Activated T-helper 1 cell treated with anti-CD3 and anti-CD28 coated beads, Interleukin-2, amount 50 U/mL, for 16 hours (primary cell): ENCODE measurements at places on chromosomes 7 and 10.
A peak's percentile ranks its signal among the peaks of the same experiment; 100 is the strongest.

GRCh38 chr7:16563281-16564022 lies 36.8 kb downstream of the LRRC72 start:
- DNase-seq = no peak

GRCh38 chr10:68684413-68684812 lies 36.6 kb upstream of the CCAR1 start:
- no peak for DNase-seq

GRCh38 chr10:7832060-7832459 lies 13.8 kb downstream of the TAF3 start:
- DNase-seq = no peak

DNA sequence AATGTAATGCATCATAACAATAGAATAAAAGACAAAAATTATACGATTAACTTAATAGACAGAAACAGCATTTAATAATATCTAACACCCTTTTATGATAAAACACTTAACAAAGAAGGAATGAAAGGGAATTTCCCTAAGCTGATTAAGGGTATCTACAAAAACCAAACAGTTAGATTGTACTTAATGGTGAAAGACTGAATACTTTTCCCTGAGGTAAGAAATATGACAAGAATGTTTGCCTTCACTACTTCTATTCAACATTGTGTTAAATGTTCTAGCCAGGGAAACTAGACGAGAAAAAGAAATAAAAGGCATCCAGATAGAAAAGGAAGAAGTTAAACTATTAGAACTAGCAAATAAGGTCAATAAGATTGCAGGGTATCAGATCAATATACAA lies 276.9 kb downstream of the BAMBI start:
- no peak for DNase-seq

DNA sequence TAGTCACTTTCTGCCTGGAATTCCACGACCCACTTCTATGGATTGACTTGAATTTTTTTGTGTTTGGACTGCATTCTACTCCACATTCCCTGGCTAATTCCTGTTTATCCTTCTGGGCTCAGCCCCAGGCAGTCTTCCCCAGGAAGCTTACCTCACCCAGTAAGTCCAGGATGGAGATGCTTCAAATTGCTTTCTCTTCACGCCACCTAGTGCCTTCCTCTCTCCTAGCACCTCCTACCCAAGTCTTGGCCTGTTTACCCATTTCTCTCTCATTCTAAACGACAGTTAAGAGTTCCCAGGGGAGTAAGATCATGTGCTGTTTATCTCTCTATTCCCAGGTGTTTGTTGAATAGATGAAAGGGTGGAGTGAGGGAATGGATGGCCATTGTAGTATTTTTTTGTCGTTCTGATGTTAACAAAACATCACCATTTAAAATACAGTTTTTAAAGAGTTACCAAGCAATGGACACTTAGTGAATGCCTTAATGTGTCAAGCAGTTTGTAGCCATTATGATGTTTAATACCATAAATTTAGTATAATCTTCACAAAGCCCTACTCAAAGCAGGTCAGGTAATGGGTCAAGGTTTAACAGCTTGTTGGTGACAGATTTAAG lies 45.5 kb upstream of the TARP start:
- DNase-seq = no peak

DNA sequence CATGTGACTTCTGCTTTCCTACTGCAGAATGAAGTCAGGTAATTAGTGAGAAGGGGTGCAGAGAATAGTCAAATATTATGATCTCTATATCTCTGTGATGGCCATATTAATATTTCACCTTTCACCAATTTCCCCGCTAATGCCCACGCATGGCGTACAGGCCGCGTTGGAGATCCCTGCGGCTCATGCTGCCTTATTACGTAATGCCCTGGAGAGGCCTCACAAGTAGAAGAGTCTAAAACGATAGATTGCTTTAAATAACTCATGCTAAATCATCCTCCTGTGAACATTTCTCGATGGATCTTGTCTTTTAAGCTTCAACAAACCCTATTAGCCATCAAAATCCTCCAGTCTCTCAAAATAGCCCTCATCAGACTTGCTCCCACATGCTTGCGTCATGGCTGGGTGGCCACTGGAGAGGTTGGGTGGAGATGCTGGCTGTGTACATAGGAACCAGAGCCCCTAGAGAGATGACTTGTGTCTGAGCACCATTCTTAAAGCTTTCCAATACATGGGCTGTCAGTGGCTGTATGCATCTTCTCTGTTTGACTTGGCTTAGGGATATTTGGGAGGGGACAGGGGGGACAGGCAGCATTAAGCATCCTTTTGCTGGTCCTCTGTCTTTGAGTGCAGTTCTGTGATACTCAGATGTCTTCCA lies 79.5 kb upstream of the INSYN2A start:
- DNase-seq = no peak

- DNase-seq = no peak
These were observed 161.9 kb upstream of the AGK start for GRCh38 chr7:141389140-141389796.

DNA sequence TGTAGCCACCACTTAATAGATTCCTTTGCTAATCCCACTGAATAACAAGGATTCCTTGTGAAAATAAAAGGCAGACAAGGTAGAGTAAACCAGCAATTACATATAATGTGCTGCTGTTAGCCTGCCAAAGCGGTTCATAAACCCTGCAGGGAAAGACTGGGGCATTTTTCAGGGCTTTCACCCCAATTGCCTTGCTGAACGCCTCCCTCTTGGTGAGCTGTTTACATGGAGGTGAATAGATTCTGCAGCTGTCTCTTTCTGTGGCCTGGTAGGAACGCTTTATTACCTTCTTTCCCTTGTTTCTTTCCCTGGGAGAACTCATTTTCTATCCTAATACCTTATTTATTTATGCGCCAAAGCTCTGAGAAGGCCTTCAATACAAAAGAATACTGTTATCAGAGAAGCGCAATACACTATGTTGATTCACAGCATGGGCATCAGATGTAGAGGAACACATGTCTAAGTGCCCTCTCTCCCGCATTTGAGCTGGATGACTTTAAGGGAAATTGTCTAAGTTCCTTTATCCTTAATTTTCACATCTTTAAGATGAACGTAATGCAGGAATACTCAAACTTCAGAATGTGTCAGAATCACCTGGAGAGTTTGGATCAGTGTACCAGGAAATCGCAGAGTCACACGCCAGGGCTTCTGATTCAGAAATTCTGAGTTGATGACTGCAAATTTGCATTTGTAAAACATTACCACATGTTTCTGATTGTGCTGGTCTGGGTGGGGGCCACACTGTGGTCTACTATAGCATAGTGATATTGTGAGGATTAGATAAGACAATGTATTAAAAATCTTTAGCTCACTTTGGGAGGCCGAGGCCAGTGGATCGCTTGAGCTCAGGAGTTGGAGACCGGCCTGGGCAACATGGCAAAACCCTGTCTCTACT lies 1203.8 kb downstream of the SORCS3 start:
- DNase-seq = no peak

- DNase-seq = no peak
These were observed 80.7 kb downstream of the PHTF2 start for GRCh38 chr7:77879272-77879671.

- no peak for DNase-seq
These were observed 214.7 kb upstream of the TBX20 start for GRCh38 chr7:35468606-35469005.

DNA sequence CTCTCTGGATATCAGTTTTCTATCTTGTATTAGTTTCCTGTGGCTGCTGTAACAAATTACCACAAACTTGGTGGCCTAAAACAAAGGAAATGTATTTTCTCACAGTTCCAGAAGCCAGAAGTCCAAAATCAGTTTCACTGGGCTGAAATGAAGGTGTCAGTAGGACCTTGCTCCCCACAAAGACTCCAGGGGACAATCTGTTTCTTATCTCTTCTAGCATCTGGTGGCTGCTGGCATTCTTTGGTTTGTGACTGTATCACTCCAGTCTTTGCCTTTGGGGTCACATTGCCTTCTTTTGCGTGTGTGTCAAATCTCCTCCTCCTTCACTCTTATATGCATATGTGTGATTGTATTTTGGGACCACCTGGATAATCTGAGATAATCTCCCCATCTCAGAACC lies 153.0 kb upstream of the PRPS1L1 start:
- DNase-seq = no peak

DNA sequence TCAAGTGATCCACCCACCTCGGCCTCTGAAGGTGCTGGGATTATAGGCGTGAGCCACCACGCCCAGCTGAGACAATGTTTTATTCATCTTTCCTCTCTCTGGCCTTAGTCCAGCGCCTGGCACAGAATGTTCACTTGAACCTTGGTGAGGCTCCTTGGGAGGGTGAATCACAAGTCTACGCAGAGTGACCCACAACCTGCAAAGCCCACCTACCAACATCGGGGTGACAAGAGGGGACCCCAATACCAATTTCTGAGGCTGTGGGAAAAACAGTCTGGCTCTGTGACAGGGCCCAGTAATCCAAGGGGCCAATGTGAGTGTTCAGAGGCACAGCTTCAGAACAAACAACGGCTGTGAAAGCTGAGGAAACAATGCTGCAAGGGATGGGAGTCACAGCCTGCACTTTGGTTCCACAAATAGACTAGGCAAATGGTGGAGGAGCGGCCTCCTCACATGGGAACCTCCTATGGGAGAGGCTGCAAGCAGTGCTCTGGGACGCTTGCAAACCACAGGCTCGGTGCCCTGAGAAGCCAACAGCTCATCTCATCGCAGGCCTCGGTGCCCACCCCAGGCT lies 5.6 kb upstream of the MALSU1 start:
- no peak for DNase-seq

DNA sequence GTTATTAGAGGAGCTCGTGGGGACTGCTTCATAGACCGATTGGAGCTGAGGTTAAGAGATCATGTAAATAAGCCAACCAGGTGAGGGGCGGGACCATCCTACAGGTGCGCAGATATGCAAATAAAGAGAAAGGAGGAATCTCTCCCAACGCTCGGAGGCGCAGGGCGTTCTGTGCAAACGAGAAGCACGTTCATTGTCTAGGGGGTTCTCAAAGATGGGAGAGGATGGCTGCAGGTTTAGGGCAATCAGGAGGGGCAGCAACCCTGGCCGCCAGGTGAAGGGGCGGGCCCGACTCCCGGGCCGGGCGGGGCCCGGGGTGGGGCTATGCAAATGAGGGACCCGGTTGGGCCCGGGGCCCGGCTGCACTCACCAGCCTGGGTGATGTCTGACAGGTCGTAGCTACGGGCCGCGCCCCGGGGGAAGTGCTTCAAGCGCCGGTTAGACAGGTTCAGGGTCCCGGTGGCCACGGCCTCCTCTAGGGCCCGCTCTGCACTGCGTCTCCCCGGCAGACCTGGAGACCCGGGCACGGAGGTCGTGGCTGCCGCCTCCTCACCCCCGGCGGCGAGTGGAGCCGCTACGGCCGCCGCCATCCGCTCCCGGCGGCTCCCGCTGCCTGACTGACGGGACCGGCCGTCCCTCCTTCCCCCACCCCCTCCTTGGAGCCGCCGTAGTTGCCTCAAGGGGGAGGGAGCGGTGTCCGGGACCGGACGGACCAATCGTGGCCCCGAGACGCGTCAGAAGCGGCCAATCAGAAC lies at the start of gene LRCH4:
LRCH4 (minus strand) TSS at position 619 of the 755 bp plus-strand sequence; CDS start at position 590, 29 bp downstream.
- peak; percentile 52 for DNase-seq

DNA sequence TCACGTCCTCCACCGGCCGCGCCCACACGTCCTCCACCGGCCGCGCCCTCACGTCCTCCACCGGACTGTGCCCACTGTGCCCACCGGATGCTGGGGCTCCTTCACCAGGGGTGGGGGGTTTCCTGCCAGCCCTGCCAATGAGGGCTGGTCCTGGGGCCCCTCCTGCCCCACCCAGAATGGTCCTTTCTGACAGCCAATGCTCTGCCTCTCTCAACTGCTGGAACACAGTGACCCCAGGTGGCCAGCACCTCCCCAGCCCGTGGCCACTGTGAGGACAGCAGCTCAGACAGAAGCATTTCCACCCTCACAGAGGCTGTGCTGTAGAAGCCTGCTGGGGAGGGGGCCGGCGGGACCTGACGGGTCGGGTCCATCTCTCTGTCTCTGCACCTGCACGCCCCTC lies 90.1 kb upstream of the DNAAF5 start:
- no peak for DNase-seq

DNA sequence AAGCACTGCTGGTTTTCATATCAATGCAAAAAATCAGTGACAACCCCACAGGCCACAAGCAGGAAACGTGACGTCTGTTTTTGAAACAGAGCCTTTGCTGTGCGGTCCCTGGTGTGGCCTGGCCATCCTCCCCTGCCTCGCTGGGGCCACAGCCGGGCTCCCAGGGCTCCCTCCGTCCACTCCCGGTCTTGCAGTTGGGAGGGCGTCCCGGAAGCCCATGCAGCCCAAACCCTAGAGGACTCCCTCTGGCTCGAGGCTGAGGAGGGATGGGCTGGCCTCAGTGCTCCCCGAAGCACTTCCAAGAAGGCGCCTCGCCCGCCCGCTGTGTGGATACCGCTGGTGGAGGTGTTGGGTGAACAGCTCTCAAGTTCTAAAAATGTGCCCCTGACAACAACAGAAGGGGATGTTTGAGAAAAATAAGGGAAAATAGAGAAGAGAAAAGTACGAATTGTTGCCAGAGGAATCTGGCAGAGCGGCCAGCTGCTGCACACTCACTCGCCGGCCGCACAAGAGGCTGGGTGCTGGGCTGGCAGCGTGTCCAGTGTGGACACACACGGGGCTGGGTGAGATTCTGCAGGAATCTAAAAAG lies 73.5 kb downstream of the ZRANB1 start:
- DNase-seq = no peak

DNA sequence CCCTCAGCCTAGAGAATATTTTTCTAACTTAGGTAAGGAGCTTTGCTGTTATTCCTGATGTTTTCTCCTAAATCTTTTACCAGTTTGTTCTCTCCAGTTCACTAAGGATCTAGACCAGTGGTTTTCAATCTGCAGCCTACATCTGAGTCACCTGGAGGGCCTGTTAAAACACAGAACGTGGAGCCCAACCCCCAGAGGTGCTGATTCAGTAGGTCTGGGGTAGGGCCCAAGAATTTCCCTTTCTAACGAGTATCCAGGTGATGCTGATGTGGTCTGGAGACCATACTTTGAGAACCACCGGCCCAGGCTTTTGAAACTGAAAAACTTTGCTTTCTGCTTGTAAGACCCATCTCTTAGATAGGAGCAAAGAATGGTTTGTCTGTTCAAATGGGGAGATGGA lies 51.2 kb upstream of the KMT2E start:
- no peak for DNase-seq

DNA sequence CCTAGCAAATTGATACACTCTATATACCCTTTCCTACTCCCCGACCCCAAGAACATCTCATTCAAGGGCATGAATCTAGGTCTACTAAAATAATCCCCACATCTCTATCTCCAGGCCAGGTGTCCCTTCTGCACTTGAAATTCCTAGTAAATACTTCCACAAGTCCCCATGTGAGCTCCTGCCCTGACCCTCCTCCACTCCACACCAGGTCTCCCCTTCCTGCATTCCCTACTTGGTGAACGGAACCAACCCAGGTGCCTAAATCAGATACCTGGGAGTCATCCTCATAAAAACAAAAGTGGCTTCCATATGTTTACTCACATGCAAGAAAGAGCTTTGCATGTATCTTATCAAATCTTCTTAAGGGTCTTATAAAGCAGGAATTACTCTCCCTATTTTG lies 69.2 kb downstream of the COA1 start:
- no peak for DNase-seq

DNA sequence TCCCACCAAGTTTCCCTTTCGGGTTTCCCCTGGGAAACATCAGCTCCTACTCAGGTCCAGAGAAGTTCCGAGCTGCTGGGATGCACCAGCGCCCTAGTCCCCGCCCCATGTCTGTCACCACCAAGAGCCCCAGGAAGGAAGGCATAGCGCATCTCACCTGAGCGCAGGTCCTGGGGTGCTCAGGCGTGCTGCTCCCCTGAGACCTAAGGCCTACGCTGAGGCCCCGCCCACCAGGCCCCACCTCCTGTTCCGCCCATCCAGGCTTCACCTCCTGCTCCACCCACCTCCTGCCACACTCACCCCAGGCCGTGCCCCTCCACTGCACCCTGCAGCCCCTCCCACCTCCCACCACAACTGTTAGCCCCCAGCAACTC lies 1.2 kb upstream of the TFR2 start:
- DNase-seq = no peak
